ENCODE measurements at places on chromosomes 3 and 15. TPM values are rescaled to one million over a fixed set of nuclear protein-coding genes. Genes with fewer than 3 reads are reported as not detected.

RAB43 gene
- total RNA-seq = 38.2 TPM

GATM gene
- total RNA-seq = 23.7 TPM

TTLL13 gene
- not detected for total RNA-seq

CRYGS gene
- not detected for total RNA-seq

MESP1 gene
- total RNA-seq = 2.7 TPM

GOLGA8R gene
- 0.29 TPM for total RNA-seq

CNTN3 gene
- 14.7 TPM for total RNA-seq

TP63 gene
- not detected for total RNA-seq

ANKRD34C gene
- total RNA-seq = not detected

SI gene
- total RNA-seq = not detected

NLGN1 gene
- 9.3 TPM for total RNA-seq

ST6GAL1 gene
- total RNA-seq = 38.9 TPM

PLXNA1 gene
- 38.2 TPM for total RNA-seq

CKMT1B gene
- not detected for total RNA-seq
